ENCODE measurements at places on chromosomes 6 and 20.

GRCh38 chr20:37389241-37389747, 43.4 kb downstream of the SRC start:
- no peak for DNase-seq

- DNase-seq: no peak
Observed at GRCh38 chr6:11323666-11324452, 91.4 kb upstream of the NEDD9 start.

DNA sequence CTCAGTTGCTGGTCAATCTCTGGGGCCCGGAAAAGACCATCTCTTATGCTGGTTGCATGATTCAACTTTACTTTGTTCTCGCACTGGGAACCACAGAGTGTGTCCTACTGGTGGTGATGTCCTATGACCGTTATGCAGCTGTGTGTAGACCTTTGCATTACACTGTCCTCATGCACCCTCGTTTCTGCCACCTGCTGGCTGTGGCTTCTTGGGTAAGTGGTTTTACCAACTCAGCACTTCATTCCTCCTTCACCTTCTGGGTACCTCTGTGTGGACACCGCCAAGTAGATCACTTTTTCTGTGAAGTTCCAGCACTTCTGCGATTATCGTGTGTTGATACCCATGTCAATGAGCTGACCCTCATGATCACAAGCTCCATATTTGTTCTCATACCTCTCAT, 4.3 kb downstream of the OR2J3 start:
- no peak for DNase-seq

- no peak for DNase-seq
Observed at GRCh38 chr6:75932067-75932466, 140.4 kb downstream of the IMPG1 start.

GRCh38 chr20:8094850-8095249, 37.2 kb upstream of the PLCB1 start:
- no peak for DNase-seq

GRCh38 chr6:104698979-104699378, 160.7 kb downstream of the HACE1 start:
- DNase-seq: no peak

DNA sequence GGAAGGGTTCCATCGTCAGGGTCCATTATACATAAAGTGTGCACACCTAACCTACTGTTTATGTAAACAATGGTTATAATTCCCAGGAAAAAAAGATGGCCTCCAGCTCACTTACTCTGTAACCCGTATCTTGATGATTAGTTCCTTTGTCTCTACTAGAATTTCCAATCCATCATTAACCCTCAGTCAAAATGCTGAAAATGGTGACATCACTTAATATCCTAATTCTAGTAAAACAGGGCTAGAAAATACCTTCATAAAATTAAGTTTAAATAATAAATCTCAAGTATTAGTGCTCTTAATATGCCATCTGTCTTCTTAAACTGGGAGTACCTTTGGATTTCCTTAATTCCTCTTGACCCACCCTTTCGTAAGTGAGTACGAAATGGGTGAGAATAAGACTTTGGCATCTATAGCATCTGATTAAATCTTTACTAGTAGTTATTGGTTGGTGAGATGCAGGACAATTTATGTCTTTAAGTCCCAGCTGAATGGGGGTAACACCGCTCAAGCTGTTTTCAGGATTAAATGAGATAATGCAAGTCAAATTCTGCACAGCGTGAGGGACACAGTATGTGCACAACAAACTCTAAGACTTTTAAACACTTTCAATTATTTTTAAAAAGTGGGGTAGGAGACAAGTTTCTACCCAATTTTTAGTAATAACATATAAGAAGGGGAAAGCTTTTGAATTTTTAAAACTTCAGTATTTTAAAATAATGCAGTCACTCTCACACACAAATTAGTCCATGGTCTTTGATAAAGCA, 1.6 kb downstream of the HMGN3 start:
- DNase-seq: no peak

All from activated T-cell treated with anti-CD3 and anti-CD28 coated beads for 4 hours (primary cell).